Glutamatergic neuron (in vitro differentiated cells): ENCODE measurements at places on chromosomes 5 and 9. TPM values are rescaled to one million over a fixed set of nuclear protein-coding genes. Genes with fewer than 3 reads are reported as not detected.

DNA sequence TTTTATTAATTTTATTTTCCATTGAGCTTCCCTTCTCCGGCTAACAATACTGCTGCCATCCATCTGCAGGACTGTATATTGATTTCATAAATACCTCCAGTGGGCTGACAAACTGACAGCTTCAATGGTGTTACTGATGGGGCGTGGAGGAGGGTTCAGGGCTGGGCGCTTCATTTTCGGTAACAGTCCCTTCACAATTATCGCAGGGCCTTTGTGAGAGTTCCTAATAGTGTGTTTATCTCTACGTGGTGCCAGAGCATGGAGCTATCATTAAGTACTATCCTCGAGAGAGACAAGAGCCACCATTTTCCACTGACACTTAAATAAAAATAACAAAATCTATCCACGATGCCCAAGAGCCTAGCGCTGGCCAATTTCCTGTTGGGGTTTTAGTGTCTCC lies 307.0 kb upstream of the PANK3 start:
- H3K4me1 ChIP-seq, result peaks cover 25% of the 10 kb centered on the region
- no peaks in the 10 kb centered on the region for H3K36me3 ChIP-seq
- no peak overlapping the region for H3K4me3 ChIP-seq
- H3K27ac ChIP-seq, result no peak overlapping the region
- no peak for DNase-seq

- H3K27me3 ChIP-seq, result no peaks in the 10 kb centered on the region
- no peaks in the 10 kb centered on the region for H3K4me1 ChIP-seq
- no peak overlapping the region for H3K4me3 ChIP-seq
- DNase-seq, result no peak
- no peaks in the 10 kb centered on the region for H3K36me3 ChIP-seq
Observed at GRCh38 chr5:143601917-143602333, 198.4 kb upstream of the NR3C1 start.

GRCh38 chr5:9156282-9156681 lies 389.6 kb downstream of the SEMA5A start:
- H3K27me3 ChIP-seq, result peaks cover 6% of the 10 kb centered on the region
- peak; percentile 56 for DNase-seq

PCDHB2 gene
- 103 TPM for total RNA-seq

- no peak overlapping the region for H3K27ac ChIP-seq
- H3K4me3 ChIP-seq, result no peak overlapping the region
- H3K4me1 ChIP-seq, result no peaks in the 10 kb centered on the region
- H3K36me3 ChIP-seq, result no peaks in the 10 kb centered on the region
- H3K27me3 ChIP-seq, result no peaks in the 10 kb centered on the region
Observed at GRCh38 chr5:5044247-5044840, 95.8 kb upstream of the ADAMTS16 start.

PCSK1 gene
- 11.6 TPM for total RNA-seq

TMEFF1 gene
- 171 TPM for total RNA-seq

SPAAR gene
- total RNA-seq, result not detected

DNA sequence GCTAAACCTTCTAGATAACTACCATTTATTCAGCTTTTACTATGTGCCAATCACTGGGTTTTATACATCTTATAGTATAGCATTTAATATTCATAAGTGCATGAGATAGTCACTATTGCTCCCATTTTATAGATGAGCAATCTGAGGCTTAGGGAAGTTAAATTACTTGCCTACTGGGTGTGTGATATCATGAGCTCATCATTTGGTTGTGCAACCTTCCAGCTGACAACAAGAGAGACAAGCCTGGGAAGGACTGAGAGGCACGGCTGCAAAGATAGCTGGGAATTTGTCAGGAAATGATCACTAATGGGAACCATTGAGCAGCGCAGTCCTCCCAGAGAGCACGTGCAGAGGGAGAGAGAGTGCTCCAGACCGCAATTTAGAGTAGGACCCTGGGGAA lies 481.6 kb upstream of the KIF2A start:
- H3K27ac ChIP-seq, result no peak overlapping the region
- peaks cover 11% of the 10 kb centered on the region for H3K4me1 ChIP-seq
- H3K36me3 ChIP-seq, result peaks cover 4% of the 10 kb centered on the region
- H3K27me3 ChIP-seq, result peaks cover 2% of the 10 kb centered on the region
- DNase-seq, result no peak
- H3K4me3 ChIP-seq, result no peak overlapping the region

DNA sequence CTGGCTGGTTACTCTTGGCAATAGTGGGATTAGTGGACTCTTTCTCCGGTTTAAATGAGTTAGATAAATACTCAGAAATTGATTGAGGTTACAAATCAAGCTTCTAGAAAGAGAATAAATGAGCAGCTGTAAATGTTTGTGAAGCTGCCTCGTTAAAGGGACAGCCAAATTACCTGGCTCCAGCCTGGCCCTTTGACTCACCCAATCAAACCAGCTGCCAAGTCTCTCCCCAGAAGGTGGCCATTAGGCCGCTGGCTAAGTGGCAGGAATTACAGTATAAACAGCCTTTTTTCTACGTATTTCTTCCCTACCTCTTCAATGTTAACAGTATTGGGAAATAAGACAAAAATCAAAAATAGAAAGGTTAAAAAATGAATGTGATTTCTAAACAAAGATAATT lies 46.0 kb upstream of the SRFBP1 start:
- peaks cover 11% of the 10 kb centered on the region for H3K4me1 ChIP-seq
- no peak overlapping the region for H3K27ac ChIP-seq
- no peak overlapping the region for H3K4me3 ChIP-seq
- peaks cover 1% of the 10 kb centered on the region for H3K27me3 ChIP-seq
- H3K36me3 ChIP-seq, result no peaks in the 10 kb centered on the region

CNOT8 gene
- total RNA-seq, result 54.7 TPM

FAM78A gene
- 14.9 TPM for total RNA-seq

DNA sequence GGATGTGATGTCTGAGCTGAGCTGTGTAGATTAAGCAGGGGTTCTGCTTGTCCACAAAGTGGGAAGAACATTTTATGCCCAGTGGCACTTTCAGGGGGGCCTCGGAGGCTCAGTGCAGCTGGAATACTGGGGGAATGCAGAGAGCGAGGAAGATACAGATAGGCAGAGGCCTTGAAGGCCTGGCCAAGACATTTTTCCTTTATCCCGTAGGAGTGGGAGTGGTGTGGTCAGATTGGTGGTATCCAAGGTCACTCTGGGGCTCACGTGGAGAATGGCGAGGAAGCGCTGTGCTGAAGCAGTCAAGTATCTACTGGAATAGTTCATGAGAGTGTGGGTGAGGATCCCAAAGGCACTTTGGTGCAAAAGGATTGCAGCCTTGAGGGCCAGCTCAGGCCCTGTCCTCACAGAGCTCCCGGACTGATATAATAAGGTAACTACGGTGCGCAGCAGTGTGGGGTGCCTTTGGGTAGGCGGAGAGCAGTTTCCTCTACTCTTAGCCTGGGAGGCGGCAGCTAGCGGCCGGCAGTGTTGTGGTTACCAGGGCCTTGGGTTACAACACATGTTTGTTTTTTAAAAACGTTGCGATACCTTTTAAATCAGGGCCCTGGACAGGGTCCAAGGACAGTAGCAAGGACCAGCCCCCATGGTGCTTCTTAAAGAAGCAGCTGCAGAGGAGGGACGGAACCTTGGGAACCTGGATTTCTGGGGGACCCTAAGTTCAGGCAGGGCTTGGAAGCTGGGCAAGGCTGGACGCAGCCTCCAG lies 10.8 kb upstream of the CCDC69 start:
- H3K27me3 ChIP-seq, result no peaks in the 10 kb centered on the region
- H3K4me3 ChIP-seq, result no peak overlapping the region
- no peak for DNase-seq
- peaks cover 4% of the 10 kb centered on the region for H3K36me3 ChIP-seq
- peaks cover 6% of the 10 kb centered on the region for H3K4me1 ChIP-seq
- no peak overlapping the region for H3K27ac ChIP-seq

- H3K36me3 ChIP-seq, result no peaks in the 10 kb centered on the region
- peaks cover 5% of the 10 kb centered on the region for H3K27me3 ChIP-seq
- no peak overlapping the region for H3K4me3 ChIP-seq
Observed at GRCh38 chr5:10509575-10509974, 54.3 kb upstream of the ANKRD33B start.

DNA sequence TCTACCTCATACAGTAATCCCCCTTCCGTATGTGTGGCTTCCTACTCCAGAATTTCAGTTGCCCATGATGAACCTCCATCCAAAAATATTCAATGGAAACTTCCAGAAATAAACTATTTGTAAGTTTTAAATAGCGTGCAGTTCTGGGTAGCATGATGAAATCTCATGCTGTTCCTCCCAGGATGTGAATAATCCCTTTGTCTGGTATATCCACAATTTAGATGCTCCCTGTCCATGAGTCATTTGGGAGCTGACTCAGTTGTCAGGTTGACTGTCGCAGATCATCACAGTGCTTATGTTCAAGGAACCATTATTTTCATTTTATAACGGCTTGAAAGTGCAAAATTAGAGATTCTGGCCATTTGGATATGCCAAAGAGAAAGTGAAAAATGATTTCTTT lies 290.1 kb upstream of the CDH9 start:
- no peaks in the 10 kb centered on the region for H3K4me1 ChIP-seq
- no peak for DNase-seq
- H3K27ac ChIP-seq, result no peak overlapping the region

DNA sequence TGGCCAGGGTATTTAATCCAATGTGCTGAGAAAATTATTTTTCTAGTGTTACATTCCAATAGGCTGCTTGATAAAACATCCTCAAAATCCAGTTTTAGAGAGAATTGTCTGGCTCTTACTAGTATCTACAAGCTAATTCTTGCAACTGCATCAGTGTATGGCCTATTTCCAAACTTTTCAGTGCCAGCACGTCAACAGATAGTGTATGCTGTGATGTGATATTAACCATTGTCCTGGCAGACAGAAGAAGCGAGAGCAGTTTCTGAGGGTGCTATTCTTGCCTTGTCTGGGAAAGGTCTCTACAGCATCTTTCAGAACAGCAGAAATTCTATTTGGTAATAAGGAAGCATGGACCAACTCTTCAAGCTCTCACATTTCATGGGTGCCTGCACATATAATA lies 174.2 kb upstream of the CDH12 start:
- no peaks in the 10 kb centered on the region for H3K36me3 ChIP-seq
- H3K27me3 ChIP-seq, result no peaks in the 10 kb centered on the region
- no peak for DNase-seq
- no peak overlapping the region for H3K27ac ChIP-seq

DNA sequence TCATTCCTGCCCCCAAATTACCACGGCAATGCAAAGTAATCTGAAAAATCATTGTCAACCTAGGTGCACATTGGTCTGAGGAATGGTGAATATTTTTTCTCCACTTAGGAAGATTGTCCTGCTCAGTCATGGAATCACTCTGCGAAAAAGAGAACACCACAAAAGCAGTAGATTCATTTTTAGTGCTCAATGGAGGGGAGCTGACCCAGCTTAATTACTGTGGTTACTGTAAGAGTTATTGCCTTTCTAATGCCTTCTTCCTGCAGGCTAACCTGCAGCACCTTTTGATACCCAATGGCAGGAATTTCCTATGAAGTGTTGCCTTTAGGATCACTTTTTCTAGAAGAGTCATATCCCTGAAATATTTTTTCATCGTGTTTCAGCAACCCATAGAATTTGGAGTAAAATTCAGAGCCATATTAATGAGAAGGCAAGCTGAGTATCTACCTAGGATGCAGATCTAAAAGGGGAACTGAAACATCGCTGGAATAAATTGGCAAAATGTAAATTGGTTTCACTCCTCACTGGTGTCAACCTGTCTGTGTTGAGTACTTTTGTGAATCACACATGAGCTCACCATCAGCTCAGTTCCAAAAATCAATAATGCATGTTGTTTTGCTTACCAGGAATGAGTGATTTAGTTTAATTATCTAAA lies 464.5 kb downstream of the CSNK1G3 start:
- H3K27me3 ChIP-seq, result peaks cover 1% of the 10 kb centered on the region
- H3K27ac ChIP-seq, result no peak overlapping the region
- H3K4me1 ChIP-seq, result peaks cover 5% of the 10 kb centered on the region

IRGM gene
- not detected for total RNA-seq

PTPRD gene
- 532 TPM for total RNA-seq

DNA sequence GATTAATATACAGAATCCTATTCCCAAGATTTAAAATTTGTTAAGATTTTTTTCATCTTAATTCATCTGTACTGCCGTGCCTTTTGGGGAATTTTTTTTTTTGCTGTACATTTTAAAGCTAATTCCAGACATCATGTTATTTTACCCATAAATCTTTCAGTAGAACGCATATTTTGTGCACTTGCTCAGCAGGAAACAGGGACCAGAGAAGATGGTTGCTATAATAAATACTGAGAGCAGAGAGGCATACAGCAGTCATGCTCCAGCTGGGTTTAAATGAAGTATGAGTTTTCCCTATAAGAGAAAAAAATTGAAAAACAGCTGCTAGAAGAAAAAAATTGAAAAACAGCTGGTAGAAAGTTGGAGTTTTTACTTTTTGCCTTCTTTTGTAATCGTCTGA lies 196.9 kb upstream of the PUM3 start:
- no peak overlapping the region for H3K4me3 ChIP-seq
- H3K4me1 ChIP-seq, result peaks cover under 1% of the 10 kb centered on the region
- no peak overlapping the region for H3K27ac ChIP-seq
- no peaks in the 10 kb centered on the region for H3K27me3 ChIP-seq

GRCh38 chr5:39650008-39650762 lies 225.4 kb upstream of the DAB2 start:
- H3K4me3 ChIP-seq, result no peak overlapping the region
- H3K27ac ChIP-seq, result no peak overlapping the region
- no peak for DNase-seq
- no peaks in the 10 kb centered on the region for H3K36me3 ChIP-seq
- H3K27me3 ChIP-seq, result no peaks in the 10 kb centered on the region

C9orf152 gene
- total RNA-seq, result not detected
